ENCODE measurements at places on chromosomes 2 and 18. TPM values are rescaled to one million over a fixed set of nuclear protein-coding genes. Genes with fewer than 3 reads are reported as not detected.

DPP10 gene
- 6.6 TPM for total RNA-seq

- no peak for DNase-seq
Measured at GRCh38 chr2:179898873-179899272, 37.5 kb upstream of the ZNF385B start.

DNA sequence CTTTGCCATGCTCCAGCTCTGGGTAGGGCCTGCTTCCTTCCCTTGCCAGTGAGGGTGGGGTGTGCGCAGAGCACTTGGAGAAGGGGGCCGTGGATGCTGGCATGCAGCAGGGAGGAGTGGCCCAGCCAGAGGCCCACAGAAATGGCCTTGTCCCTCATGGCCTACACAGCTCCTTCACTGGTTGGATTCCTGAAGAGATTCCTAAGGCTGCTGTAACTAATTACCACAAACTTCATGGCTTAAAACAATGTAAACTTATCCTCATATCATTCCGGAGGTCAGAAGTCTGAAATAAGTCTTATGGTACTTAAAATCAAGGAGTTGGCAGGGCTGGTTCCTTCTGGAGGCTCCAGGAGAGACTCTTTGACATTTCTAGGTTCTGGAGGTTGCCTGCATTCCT, 195.2 kb downstream of the GLI2 start:
- DNase-seq = no peak

- no peak for DNase-seq
Measured at GRCh38 chr18:27144672-27145071, 40.4 kb downstream of the CHST9 start.
